ENCODE measurements at places on chromosomes 1 and 21.

DNA sequence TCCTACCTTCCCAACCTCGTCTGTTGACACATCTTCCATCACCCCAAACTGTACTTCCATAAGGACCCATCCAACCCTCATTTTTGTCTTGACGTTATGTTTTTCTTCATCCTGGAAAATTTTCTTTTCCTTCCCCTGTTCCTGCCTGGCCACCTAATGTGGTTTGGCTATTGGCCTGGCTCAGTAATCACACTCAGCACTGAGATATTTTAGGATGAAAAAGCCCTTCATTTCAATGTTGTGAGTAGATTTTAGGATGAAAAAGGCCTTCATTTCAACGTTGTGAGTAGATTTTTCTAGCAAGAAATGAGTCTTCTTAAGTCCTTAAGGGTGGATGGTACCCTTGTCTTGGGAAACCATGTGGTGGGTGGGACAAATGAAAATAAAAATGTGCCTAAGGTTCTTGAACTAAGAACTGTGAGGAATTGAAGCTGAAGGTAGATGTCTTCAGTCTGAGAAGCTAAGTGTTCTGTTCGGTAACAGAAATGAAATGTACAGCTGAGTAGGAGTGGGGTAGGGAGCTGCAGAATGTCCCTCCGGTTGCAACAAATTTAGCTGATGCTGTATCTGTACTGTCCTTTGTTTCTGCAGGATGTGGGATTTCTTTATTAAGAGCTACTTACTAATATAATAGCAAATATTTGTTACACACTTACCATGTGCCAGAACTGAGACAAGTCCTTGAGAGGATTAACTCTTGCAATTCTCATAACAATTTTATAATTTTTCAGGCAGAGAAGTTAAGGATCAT, 36.1 kb downstream of the DNTTIP2 start:
- no peak for DNase-seq

- DNase-seq: no peak
Observed at GRCh38 chr1:228416217-228416933, at the start of gene TRIM17. TSS of gene TRIM17 (minus strand) at chr1:228416861. CDS start at chr1:228415072, 1,789 bp downstream.

DNA sequence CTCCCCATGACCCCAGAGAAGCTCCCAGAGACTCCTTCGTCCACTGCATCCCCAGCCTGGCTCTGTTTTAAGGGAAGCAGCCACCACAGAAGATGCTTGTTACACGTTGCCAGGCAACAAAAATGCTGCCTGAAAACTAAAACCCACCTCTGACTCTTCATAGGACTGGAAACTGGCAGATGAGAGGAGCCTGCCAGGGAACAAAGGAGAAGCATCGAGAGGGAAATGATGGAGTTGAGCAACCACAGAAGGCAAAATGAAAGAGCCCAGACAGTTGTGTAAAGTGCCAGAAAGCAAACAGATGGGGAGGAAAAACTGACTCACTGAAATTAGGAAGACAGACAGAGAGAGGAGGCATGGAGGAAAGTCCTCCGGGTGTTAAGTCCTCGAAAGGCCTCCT, 118.4 kb downstream of the KCNN3 start:
- no peak for DNase-seq

GRCh38 chr1:175792136-175792535, 48.7 kb upstream of the TNR start:
- DNase-seq: no peak

DNA sequence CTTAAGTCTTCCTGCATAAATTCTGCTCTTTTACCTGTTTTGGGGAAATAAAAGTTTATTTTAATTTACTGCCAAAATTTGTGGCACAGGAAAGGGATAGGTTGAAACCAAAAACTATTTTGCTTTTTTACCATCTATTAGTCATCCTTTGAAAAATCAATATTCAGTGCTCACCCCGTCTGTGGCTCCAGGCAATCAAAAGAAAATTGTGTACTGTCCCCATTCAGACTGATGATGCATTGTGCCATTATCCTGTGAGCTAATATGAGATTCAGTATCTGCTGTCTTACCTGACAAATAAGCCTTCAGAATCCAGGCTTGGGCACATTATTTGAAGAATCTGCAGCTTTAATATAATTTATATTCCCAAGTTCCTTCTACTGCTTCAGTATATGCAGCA, 650.7 kb downstream of the KIF26B start:
- no peak for DNase-seq

GRCh38 chr1:54278941-54279422, 79.0 kb downstream of the MRPL37 start:
- DNase-seq: no peak

DNA sequence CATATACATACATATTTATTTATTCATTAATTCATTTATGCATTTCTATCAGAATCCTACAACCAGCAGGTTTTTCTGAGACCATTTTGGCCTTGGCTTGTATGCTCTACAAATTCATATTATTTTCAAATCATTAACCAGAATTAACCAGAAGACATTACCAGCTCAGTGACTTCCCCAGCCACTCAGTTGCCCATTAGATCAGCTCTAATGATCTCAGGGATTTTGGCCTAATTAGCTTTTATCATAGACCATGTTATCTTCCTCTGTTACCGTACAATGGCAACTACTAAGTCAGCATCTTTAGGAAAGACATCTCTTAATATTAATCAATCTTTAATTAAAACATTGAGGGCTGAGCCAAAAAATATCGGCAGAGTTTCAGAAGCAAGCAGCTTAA, 90.3 kb upstream of the BMP8A start:
- DNase-seq: no peak

- peak; percentile 71 for DNase-seq
Observed at GRCh38 chr1:181479137-181479745, 4.1 kb upstream of the CACNA1E start.

DNA sequence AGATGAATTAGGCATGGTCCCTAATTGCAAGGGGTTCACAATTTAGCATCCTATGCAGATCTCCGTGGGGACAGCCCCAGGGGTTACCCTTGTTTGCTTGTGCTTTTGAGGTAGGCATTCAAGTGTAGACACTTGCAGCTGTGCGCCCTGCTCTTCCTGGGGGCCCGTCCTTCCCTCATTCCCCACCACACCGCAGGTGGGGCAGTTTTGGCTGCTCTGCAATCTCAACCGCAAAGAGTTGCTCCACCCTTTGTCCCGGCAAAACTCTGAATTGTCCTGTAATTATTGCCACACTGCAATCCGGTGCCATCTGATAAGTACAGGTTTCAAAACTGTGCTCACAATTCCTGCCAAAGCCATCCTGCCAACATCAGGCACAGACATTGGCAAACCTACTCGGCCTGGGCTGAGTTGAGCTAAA, 65.4 kb upstream of the LYST start:
- no peak for DNase-seq

- no peak for DNase-seq
Observed at GRCh38 chr1:215040190-215040589, 42.3 kb upstream of the KCNK2 start.

DNA sequence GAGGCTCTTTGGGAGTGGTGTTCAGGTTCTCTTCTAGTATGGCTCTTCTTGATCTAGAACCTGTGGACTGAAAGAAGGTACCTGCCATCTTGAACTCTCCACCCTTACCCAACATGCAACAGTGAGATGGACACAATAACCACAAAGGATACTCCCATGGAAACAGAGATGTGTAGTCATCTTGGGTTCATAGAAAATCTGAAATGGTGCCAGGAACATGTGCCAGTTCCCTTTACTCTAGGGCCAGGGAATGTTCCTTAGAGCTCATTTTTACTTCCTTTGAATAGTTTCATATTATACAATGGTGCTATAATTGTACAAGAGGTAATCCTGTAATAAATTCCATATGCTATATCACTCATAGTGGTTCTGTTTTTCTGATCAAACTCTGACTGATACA, 13.2 kb upstream of the SCYL3 start:
- no peak for DNase-seq

- DNase-seq: peak; percentile 30
Observed at GRCh38 chr1:196403803-196404690, 204.2 kb downstream of the KCNT2 start.

- no peak for DNase-seq
Observed at GRCh38 chr1:210259561-210259960, 27.0 kb downstream of the SERTAD4 start.

DNA sequence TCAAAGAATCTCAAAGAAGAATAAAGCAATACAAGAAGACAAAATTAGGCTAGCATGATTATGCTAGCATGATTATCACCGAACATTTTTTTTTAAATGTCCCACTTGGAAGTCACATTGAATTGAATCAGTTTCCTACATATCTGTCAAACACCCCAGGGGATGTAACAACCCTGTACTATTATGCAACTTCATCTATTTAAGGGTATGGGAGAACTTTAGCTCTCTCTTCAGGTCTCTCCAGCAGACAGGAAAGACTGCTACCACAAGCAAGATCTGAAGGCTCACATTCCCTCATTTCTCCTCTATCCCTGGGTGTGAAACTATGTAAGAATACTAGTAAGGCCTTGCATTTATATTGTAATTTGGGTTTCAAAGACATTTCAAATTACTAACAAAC, 52.8 kb downstream of the EDEM3 start:
- no peak for DNase-seq

GRCh38 chr1:27336756-27337155, 5.1 kb upstream of the SYTL1 start:
- DNase-seq: no peak

- DNase-seq: no peak
Observed at GRCh38 chr1:64482128-64482527, 12.2 kb downstream of the CACHD1 start.

DNA sequence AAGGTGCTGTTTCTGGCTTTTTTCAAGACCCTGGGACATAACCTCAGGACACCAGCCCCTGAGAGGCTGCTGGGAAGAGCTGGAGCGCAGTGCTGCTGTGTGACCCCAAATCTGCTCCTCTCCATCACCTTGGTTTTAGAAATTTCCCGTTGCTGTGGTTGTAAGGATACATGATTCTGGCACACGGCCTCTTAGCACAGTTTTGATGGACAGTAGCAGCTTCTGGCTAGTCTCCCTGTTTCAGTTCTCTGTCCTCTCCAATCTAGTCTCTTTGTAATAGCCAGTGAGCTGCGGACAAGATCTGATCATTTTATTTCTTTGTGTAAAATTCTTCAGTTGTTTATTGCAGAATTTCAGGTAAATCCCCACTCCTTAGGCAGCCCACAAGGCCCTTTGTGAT, 3.1 kb downstream of the CLIC6 start:
- DNase-seq: no peak

GRCh38 chr21:32096411-32096810, 182.4 kb downstream of the MIS18A start:
- peak; percentile 54 for DNase-seq

GRCh38 chr21:29218749-29219148, 80.0 kb upstream of the BACH1 start:
- DNase-seq: no peak

GRCh38 chr21:41090981-41091380, 77.0 kb upstream of the BACE2 start:
- no peak for DNase-seq

DNA sequence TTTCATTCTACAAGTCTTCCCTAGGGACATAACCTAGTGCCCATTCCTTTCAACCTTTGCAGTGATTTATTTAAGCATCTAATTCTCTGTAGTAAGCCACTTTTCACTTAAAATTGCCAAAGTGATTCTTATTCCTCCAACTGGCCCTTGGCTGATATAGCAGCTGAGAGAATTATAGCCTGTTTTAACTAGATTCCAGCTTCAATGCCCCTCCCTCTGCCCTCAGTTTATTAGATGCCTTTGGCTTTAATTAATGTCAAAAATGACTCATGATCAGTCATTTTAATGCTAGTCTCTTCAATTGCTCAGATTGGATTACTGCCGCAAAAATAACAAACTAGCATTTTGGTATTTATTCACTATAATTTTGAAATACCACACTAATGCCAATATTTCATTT, 145.4 kb upstream of the KCTD3 start:
- DNase-seq: no peak

- DNase-seq: no peak
Observed at GRCh38 chr1:245984390-245985155, 522.5 kb downstream of the SMYD3 start.

DNA sequence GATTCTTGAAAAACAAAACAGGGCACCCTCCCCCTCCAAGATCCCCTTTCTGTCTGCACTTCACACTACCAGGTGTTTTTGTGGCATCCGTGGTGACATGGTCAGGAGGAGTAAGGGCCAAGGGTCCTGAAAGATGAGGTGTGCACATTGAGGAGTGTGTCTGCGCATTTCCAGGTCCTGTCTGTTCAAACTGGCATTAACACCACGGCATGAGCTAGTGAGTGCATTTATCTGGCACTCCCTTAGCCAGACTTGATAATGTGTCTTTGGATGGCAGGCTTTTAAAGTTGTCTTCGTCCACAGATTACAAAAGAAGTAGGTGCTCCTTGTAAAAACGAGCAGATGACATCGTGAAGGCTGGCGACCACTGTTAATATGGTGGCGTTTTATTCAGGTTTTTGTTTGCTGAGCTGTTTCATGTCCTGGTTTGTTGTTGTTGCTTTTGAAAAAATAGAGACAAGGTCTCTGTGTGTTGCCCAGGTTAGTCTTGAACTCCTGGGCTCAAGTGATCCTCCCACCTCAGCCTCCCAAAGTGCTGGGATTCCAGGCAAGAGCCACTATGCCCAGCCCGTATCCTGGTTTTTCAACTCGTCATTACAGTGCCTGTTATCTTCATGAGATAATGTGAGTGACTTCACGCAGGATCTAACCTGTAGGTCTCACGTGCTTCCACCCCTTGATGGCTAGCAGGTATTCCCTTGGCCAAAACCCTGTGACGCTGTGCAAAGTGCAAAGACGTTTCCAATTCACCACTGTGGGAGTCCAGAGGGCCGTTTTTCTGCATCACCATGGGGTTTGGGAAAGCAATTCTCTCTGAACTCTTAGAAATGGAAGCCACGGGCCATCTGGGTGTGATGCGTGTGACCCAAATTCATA, 4.2 kb downstream of the TMEM51 start:
- no peak for DNase-seq

Measured in K562 (cell line).